ENCODE measurements at places on chromosomes 7 and 10.
A peak's percentile ranks its signal among the peaks of the same experiment; 100 is the strongest.

DNA sequence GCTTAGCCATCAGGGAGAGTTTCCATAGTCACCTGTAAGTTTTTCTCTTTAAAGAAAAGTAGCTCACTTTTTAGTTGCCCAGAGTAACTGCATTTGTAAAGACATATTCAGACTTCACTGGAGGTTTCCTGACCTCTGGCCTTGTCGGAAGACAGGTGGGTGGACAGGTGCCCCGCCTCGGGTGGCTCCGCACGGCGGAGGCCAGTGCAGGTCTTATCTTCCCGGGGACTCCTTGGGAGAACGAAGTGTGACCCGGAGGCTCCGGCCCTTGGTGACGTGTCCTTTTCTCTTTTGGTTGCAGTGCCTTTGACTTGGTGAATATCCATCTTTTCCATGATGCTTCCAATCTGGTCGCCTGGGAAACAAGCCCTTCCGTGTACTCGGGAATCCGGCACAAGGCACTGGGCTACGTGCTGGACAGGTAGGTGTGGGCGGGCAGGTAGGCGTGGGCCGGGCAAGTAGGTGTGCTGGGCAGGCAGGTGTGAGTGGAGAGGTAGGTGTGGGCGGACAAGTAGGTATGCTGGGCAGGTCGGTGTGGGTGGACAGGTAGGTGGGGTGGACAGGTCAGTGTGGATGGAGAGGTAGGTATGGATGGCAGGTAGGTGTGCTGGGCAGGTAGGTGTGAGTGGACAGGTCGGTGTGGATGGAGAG is 75.8 kb downstream of the NKX6-2 start:
- no peak for DNase-seq

- no peak for DNase-seq
Observed at GRCh38 chr10:11206676-11207559, 189.2 kb downstream of the CELF2 start.

- no peak for DNase-seq
Observed at GRCh38 chr7:123157606-123158005, 42.2 kb downstream of the SLC13A1 start.

DNA sequence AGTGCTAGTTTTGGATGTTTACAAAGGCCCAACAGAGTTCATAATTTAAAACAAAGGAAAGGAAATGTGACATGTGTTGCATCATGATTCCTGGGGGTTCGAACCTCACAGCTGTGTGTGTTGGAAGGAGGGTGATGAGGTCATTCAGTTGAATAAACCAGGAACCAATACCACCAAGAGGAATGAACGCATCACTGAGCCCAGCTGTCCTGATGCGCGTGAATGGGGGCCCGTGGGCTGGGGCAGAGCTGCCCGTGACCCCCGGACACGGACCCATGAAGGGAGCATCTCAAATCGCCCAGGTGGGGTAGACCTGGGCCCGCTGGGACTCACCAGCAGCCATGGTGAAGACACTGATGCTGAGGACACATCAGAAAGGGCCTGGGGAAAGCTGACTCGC is 33.0 kb downstream of the BRI3 start:
- DNase-seq: no peak

- DNase-seq: no peak
Observed at GRCh38 chr10:120221873-120222485, 235.0 kb upstream of the PLPP4 start.

GRCh38 chr10:101228966-101229265 is 347 bp downstream of the LBX1 start:
- no peak for DNase-seq

DNA sequence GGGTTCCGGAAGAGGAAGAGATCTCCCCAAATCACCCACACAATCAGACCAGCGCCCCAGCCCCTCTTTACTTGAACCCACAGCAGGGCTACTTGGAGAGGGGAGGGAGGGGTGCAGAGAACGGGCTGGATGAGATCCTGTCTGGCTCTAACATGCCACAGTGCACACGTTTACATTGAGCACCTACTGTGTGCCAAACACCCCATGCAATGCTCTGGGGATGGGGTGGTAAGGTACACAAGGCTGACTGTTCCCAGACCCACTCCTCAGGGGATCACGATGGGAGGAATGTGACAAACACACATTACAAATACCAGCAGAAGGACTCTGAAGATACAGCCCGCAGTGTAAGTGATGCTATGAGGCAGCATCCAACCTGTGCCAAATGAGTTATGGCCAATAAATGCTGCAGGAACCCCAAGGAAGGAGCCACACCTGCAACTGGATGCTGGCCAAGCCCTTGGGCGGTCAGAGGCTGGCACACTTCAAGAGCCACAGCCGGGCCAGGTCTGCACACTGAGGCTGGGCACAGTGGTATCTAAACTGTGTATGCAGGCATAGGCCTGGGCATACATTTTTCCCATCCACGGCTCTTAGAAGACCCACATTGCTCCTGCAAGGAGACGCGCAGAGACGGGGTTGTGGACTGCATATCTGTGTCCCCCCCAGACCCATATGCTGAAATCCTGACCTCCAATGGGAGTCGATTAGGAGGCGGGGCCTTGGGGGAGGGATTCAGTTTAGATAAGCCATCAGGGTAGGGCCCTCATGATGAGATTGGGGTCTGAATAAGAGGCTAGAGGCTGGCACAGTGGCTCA is 6.4 kb downstream of the SPOCK2 start:
- DNase-seq: no peak

DNA sequence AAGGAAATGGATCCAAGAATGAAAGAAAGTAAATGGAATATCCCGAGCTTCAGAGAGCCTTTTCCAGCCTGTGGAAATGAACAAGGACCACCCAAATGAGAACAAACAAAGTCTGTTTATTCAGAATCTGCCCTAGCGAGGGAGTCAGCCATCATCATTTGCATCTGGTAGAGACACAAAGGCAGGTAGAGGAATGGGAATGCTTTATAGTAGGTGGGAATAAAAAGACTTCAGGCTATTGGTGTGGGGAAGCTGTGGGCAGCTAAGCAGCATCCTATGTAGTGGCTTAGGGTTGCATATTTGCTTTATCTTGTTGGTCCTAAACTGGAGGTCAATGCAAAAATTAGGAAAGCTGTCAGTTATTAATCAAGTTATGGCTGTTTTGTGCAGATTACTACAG is 9.2 kb upstream of the MRLN start:
- no peak for DNase-seq

DNA sequence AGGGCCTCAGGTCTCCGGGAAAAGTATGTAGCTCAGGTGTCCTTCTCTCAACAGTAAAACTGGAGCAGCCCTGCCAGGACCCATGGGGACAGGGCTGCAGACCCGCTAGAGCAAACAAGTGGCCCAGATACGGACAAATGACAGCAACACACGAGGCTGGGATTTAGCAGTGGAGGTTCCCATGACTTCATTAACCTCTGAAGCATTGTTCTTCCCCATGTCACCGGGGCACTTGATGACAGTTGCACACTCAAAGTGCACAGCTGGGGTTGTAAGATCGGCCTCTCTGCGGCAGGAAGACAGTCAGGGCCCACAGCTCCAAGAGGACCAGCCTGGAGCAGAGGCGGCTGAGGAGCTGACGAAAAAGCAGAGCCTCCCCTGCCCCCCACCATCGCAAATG is 12.5 kb upstream of the PODXL start:
- DNase-seq: no peak

DNA sequence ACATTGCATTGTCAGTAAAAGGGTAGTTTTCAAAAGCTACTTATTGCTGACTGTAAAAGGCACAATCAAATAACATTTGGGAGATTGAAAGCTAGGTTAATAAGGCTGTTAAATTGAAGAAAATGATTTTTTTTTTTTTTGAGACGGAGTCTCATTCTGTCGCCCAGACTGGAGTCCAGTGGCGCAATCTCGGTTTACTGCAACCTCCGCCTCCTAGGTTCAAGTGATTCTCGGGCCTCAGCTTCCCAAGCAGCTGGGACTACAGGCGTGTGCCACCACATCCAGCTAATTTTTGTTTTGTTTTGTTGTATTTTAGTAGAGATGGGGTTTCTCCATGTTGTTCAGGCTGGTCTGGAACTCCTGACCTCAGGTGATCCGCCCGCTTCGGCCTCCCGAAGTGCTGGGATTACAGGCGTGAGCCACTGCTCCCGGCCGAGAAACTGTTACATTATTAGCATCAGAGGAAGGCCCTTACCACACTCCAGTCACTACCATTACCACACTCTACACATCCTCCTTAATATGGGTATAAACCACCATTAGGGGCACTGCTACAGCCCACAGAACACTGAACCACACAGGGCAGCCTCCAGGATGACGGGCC is 1.0 kb downstream of the CYP51A1 start:
- no peak for DNase-seq

GRCh38 chr7:139431010-139431409 is 52.5 kb downstream of the KLRG2 start:
- DNase-seq: no peak

GRCh38 chr7:131532570-131533091 is 23.8 kb downstream of the PODXL start:
- DNase-seq: no peak

- DNase-seq: no peak
Observed at GRCh38 chr10:79468841-79469585, 23.6 kb upstream of the ZCCHC24 start.

DNA sequence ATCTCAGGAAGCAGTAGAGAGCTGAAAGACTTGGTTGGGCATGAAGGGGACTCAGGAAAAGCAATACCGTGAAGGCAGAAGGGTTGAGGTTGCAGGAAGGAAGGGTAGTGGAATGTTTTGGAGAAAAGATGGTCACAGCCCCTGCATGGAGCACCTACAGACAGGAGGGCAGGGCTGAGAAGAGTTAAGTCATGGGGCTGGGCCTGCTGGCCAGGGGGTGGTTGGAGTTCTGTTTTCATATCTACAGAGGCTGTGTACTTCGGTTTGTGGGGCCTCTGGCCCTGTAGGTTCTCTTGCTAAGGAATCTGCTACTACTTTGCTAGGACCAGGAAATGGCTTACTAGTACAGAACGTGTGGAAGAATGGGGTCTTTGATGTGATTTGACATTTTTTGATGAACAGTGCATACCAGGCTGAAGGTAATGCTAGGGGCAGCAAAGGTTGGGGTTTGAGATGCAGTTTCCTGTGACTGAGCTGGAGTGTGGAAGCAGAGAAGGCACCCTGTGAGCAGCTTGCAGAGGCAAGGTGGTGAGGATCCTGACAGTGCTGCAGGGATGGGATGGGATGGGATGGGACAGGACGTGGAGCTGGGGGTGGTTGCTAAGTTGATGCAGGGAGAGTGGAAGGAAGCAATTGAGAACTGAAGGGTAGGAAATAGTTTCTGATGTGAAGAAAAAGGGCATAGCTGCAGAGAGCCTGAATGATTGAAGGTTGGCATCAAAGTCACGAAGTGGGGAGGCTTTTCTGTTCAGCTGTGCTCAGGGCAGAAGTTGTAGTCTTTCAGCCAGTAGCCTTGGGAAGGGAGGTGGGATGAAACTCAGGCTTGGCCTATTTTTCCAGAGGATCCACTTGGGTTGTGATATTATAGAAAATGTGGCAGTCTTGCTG is 7.8 kb downstream of the RPS24 start:
- no peak for DNase-seq

DNA sequence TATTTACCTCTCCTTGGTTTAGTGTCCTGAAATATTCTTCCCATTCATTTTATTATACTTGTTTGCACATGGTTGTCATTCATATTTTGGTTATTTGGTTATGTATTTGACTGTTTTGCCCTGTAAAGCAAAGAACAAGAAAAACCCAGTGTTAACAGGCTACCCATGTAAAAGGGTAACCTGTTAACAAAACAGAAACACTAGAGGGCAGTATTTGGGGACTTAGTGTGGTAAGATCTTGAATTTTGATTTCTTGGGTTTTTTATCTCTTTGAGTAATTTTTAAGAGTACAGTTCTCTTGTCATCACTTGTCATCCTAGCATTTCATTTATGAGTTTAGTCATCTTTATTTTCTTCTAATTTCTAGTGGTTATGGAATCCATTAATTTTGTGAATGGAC is 51.3 kb downstream of the POLL start:
- no peak for DNase-seq

DNA sequence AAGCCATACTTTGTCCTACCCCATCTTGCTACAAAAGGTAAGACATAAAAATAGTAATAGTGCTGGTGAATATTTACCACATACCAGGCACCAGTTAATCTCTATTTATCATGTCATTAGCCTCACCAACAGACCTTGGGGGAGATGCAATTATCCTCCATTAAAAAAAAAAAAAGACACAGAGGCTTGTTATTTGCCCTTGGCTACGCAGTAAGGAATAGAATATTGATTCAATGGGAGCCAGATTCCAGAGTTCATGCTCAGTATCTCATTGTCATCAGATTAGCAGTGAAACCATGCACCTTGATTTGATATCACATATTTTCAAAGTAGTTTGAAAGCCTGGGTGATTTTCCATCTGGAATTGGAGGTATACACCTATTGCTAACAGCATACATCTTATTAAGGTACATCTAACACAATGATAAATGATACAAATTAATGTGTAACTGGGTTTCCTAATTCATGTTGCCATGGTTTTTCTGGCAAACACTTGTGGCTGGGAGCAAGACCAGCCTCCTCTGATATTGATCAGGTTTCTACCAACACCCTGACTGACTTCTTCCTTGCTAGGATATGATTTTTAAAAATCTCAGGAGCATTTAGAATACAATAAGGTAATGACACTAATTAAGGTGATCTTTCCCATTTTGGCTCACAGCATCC is 67.1 kb upstream of the PRR15 start:
- no peak for DNase-seq

GRCh38 chr7:30029696-30030095 is 1.5 kb downstream of the PLEKHA8 start:
- no peak for DNase-seq

DNA sequence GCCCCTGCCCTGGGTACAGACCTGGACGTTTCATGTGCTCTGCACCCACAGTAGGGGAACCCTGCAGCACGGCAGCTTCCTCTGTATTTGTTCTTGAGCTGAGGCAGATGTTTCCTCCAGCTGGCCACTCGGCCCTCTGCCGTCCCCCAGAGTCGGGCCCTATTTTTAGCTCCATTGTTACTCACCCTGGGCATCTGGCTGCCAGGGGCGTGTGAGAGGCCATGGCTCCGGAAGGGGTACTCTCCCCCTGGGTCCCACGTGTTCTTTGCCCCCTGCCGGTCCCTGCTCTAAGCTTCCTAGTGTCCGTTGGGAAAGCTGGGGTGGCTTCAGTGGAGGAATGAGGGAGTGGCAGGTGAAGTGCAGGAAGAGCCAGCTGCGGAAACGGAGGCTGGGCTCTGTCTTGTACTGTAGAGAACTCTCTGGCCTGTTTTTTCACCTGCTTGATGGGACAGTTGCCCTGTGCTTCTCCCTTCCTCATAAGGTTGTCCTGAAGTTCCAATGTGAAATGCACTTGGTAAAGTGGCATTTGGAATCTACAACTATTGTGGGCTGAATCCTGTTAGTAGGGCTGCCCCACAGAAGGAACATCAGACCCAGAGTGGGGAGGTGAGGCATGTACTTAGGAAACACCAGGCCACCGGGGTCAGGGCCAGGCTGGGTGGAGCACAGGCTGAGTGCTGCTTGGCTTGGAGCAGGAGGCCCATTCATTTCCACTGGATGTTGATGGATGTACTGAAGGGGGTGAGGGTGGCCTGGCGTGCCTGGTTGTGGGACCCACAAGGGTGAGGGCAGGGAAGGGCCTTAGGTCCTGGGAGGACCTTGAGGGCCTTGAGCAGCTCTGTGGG is 30.6 kb downstream of the PALD1 start:
- peak; percentile 42 for DNase-seq

- no peak for DNase-seq
Observed at GRCh38 chr10:13891128-13892000, 304.6 kb downstream of the PRPF18 start.

GRCh38 chr10:96352582-96352981 is 6.2 kb downstream of the OPALIN start:
- DNase-seq: no peak

GRCh38 chr10:78771808-78772455 is 296.8 kb upstream of the ZMIZ1 start:
- DNase-seq: no peak

Measured in DMS 273 treated with DMSO at 0.1 percent for 48 hours (cell line).